Right cardiac atrium (tissue), 5 donors: ENCODE measurements at places on chromosomes 1 and 21. TPM values are rescaled to one million over a fixed set of nuclear protein-coding genes. Genes with fewer than 3 reads are reported as not detected.

The PALMD gene
- 71.9 TPM for total RNA-seq

The APCS gene
- not detected for total RNA-seq

The CFHR3 gene
- not detected for total RNA-seq

The KCNT2 gene
- 5.3 TPM for total RNA-seq

The ADORA1 gene
- total RNA-seq = 23.5 TPM

The OR2G6 gene
- total RNA-seq = not detected

The MTMR11 gene
- total RNA-seq = 8.6 TPM
